Stimulated activated CD4-positive, alpha-beta T cell treated with anti-CD3 and anti-CD28 coated beads, Interleukin-2, amount 100 ng/mL, for 4 hours (primary cell): ENCODE measurements at places on chromosomes 2 and 18.

GRCh38 chr2:19651466-19651865 is 250.3 kb downstream of the TTC32 start:
- no peak for DNase-seq

GRCh38 chr2:75100011-75100800 is 99.1 kb downstream of the TACR1 start:
- DNase-seq = no peak

GRCh38 chr2:111122631-111123421 is 2.1 kb downstream of the BCL2L11 start:
- DNase-seq = no peak

DNA sequence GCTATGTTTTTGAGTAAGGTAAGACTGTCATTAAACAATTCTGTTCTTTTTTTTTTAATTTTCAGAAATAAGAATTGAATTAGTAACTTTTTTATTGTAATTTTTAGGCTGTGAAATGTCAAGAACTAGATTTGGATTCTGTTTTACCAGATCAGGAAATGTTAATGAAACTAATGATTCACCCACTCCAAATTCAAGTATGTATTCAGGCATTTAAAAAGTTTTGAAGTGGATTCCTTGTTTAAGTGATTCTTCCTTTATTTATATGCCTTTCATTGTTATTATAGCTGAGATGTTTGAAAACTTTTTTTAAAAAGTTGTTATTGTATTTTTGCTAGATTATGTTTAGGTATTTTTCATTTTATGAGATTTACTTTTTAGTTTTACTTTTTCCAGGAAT is 96.7 kb downstream of the UBR3 start:
- no peak for DNase-seq

GRCh38 chr2:102686479-102687439 is 67.4 kb downstream of the SLC9A2 start:
- DNase-seq = no peak

GRCh38 chr2:30237966-30238800 is 6.8 kb downstream of the LBH start:
- no peak for DNase-seq
